ENCODE measurements at places on chromosomes 6 and 20.

DNA sequence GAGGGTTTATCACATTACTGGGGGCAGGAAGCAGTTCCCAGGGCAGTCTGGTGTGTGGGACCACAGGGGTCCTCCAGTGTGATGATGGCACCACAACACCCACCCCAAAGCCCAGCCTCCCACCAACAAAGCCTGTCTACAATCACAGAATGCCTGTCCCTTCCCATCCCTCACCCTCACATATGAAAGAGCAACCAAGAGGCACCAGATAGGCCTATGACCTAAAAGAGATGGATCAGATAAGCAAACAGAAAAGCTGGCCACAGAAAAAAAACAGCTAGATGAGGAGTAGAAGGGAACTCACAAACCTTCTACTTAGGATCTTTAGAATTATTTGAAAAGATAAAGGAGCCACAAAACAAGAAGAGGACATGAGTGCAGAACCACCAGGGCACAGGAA, 54.3 kb downstream of the SERAC1 start:
- DNase-seq = no peak

DNA sequence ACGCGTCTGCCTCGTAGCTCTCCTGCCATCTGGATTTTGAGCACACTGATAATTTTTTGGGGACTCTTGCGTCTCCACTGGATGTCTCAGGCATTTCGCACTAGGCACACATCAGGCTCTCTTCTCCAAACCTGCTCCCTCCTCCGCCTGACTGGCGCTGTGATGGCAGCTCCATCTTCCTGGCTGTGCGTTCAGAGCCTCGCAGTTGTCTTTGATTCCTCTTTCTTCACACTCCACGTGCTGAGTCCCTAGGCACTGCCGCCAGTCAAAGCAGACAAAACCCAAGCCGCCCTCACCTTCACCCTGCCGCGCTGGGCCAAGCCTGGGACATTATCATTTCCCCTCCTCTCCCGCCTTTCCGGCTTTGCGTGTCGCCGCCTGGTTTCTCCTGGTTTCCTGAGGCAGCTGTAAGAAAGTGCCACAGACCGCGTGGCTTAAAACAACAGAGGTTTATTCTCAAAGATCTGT, 778 bp downstream of the PSMG4 start:
- no peak for DNase-seq

DNA sequence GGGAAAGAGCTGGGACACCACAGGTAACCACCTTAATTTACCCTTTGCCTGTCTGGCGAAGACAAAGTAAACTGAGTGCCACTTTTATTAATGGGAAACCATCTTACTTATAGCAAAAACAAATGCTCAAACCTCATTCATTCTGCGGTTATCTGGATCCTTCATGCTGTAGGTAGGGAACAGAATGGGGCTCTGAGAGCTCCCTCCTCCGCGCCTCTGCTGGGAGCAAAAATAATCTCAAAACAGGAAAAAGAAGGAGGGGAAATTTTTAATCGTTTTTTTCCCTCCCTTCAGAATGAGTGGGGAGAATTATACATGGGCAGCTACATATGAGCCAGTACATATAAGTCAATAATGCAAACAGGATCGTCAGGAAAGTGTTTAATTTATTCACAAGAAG, 177.3 kb downstream of the GMPR start:
- DNase-seq = no peak

DNA sequence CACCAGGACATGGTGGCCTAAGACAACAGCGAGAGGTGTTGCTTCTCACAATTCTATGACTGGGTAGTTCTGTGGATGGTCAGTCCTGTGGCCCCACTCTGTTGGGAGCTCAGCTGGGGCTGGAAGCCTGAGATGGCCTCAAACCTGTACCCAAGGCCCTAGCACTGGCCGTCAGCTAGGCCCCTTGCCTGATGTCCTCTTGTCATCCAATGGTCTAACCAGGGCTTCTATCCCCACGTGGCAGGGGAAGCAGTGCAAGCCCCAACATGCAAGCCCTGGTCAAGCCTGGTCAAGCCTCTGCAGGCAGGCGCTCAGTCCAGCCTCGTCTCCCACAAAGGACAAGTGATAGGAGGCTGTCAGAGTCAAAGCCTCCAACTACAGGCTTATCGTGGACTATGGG, 196.5 kb upstream of the CST7 start:
- no peak for DNase-seq

DNA sequence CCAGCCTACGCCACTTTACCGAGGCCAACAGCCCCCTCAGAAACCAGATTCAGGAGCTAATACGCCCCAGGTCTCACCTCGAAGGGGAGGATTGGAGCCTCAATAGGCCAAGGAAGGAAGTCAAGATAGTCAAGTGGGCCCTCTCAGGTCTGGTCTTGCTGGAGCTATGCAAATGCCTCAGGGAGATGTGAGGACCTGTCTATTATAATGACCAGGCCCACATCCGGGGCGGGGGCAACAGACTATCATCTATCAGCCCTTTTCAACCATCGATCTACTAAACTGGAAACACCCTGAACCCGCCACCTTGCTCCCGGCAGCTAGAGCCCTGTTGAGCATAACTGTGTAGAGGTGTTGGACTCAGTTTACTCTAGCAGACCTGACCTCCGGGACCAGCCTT, 12.7 kb upstream of the GSTA3 start:
- no peak for DNase-seq

DNA sequence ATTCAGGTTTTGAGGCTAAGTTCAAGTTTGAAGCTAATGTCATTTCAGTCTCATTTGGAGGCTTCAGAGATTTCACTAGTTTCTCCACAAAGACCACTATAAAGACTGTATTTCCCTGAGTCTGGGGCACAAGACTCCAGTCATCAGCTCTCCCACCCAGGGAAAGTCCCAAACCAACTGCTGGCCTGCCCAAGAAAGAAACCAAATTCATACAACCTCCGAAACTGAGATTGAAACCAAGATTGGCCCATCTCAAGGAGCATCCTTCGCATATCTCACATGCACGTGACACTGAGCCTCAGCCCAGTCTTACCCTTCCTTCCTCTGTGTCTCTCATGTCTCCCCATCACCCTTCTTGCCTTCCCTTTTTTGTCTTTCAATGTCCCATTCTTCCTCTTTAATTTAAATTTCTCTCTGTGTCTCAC, 3.5 kb upstream of the LTA start:
- peak; percentile 78 for DNase-seq

DNA sequence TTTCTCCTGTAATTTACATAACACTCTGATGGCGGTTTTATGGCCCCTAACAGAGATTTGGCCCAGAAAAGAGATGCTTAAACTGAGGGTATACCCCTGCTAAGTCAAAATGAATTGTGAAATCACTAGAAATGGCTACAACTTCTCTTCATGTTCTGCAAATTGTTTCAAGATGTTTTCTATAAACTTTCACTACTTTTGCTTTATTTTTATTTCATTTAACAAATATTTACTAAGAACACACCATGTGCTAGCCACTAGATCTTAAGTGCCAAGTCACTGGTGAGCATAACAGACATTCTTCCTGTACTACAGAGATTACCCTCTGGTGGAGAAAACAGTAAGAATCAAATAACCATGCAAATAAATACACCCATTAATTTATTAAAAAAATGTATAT, 87.6 kb downstream of the KCNQ5 start:
- DNase-seq = no peak

- no peak for DNase-seq
These were observed 189.9 kb upstream of the ZNF184 start for GRCh38 chr6:27662769-27663168.

Measured in lower leg skin (tissue), 4 donors.